Thoracic aorta endothelial cell (primary cell): ENCODE measurements at places on chromosomes 2 and 18. TPM values are rescaled to one million over a fixed set of nuclear protein-coding genes. Genes with fewer than 3 reads are reported as not detected.

The CXCR2 gene
- not detected in 2 replicates for total RNA-seq

The NTSR2 gene
- total RNA-seq = not detected in 2 replicates

The KCNJ3 gene
- not detected in 2 replicates for total RNA-seq

The IL1R1 gene
- 5.4 and 10.9 TPM in 2 replicates for total RNA-seq

The SLC4A3 gene
- total RNA-seq = 0.13 and 0.22 TPM in 2 replicates

The FOXI3 gene
- total RNA-seq = not detected in 2 replicates

The GLI2 gene
- 0.13 TPM in 1 of 2 replicates, not detected in the other for total RNA-seq

The SCYGR2 gene
- not detected in 2 replicates for total RNA-seq

The GCG gene
- not detected in 2 replicates for total RNA-seq

The AQP12A gene
- not detected in 2 replicates for total RNA-seq

The MOGAT1 gene
- not detected in 2 replicates for total RNA-seq

The CRYGC gene
- total RNA-seq = not detected in 2 replicates

The IL1F10 gene
- not detected in 2 replicates for total RNA-seq

The UGT1A6 gene
- not detected in 2 replicates for total RNA-seq
